Body of pancreas (tissue), 4 donors: ENCODE measurements at places on chromosomes 2 and 18.

- no peak for DNase-seq
Measured at GRCh38 chr2:215949991-215950404, 63.4 kb downstream of the MREG start.

- no peak for DNase-seq
Measured at GRCh38 chr2:205969584-205969983, 116.4 kb downstream of the INO80D start.

DNA sequence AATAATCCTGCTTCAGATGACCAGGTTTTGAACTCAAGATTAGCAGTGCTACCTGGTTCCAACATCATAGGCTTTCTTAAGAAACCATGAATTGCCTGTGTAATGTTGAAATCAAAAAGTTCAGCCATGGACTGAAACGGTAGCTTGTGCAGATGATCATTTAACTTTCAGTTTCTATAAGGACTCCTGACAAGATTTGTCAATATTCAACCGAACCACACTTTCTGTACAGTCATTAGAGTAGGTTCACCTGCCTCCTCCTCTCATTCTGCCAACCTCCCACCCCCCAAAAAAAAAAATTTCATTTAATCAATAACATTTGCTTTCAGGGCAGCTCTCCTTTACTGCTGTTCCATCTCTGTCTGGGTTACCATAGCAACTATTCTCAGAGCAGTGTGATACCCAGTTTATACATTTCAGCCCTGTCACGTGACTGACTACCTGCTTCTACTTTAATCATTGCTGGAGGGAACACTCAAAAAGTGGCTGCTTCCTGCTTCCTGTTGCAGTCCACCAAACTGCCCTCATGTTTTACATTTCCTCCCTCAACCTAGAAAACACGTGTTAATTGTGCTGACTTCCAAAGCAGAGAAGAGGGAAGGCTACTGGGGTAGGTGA is 275.5 kb downstream of the SS18 start:
- no peak for DNase-seq

DNA sequence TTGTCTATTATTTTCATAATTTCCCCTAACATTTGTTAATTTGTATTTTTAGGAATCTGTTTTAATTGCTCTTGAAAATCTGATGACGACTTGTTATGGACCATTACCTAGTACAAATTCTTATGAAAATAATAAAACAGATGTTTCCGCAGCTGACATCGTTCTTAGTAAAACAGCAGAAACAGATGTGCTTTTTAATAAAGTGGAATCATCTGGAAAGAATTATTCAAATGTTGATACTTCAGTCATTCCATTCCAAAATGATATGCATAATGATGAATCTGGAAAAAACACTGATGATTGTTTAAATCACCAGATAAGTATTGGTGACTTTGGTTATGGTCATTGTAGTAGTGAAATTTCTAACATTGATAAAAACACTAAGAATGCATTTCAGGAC is 69.9 kb downstream of the PMS1 start:
- no peak for DNase-seq

DNA sequence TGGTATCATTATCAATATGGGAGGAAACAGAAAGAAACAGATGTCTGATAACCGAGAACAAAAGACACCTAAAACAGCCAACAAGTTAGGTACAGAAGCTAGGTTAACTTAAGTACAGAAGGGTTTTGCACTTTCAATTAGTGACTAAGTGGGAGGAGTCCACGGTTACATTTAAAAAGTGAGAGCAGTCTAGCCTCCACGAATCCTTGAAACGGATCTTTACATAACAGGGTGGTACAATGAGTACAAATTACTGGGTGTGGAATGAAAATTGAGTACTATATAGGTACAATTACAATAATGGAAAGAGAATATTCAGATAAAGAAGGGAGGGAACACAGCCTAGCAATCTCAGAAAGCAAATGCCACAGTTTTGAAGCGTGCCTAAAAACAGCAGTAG is 76.6 kb downstream of the TLK1 start:
- no peak for DNase-seq

- peak; percentile 62 for DNase-seq
Measured at GRCh38 chr2:170073288-170073687, 104.7 kb upstream of the MYO3B start.

DNA sequence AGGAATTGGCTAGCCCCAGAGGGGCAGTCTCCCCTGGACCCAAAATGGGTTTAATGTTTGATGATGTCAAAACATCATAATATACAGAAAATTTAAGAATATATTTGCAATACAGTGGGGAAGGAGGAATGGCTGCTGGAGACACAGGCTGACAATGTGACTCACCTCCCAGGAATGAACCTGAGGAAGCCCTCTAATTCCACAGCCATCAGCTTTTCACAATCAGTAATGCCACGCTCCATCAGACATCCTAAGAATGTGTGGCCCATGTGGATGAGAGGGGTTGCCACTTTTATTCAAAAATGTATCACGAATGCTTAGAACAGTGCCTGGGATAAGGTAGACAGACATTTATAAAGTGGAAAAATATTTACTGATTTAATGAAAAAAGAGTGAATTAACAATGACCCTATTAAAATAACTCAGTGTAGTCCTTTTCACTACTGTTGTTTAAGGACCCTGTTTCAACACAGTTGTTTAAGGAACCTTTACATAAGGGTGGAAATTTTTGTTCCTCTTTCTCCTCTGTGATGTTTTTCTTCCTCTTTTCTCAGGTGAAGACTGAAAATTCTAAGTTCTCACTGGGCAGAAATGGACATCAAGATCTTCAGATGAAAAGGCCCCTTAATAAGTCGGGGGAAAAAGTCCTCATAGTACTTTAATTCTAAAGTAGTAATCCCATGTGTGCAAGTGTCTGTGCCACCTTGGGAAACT is 17.5 kb upstream of the TMEM163 start:
- no peak for DNase-seq

GRCh38 chr2:177242121-177242987 is 22.2 kb downstream of the NFE2L2 start:
- DNase-seq: peak; percentile 52

DNA sequence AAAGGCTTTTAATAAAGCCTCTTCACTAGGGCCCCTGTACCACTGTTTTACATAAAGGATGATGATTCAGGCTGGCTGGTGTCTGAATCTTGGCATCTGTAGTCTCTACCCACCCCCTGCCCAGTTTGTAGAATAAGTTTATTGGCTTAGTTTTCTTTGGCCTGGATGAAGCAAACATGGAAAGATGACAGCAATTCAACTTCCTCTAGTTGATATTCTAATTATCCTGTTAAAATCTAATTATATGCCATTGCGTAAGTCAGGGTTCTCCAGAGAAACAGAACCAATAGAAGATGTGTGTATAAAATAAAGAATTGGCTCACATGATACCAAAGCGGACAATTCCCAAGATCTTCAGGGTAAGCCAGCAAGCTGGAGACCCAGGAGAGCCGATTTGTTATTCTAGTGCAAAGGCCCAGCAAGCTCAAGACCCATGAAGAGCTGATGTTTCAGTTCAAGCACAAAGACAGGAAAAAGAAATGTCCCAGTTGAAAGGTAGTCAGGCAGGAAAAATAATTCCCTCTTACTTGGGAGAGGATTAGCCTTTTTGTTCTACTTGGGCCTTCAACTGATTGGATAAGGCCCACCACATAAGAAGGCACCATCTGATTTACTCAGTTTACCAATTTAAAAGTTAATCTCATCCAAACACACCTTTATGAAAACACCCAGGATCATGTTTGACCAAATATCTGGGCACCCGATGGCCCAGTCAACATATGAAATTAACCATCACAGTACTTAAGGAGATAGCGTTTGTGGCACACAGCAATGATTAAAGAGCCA is 82.6 kb upstream of the LYPD1 start:
- DNase-seq: no peak

- no peak for DNase-seq
Measured at GRCh38 chr2:104371087-104371781, 482.7 kb upstream of the POU3F3 start.

GRCh38 chr18:68435581-68435980 is 279.3 kb downstream of the TMX3 start:
- DNase-seq: no peak

- no peak for DNase-seq
Measured at GRCh38 chr2:6831229-6831628, 34.5 kb downstream of the CMPK2 start.

- peak; percentile 82 for DNase-seq
Measured at GRCh38 chr2:85954590-85955458, 66.0 kb upstream of the ST3GAL5 start.

- no peak for DNase-seq
Measured at GRCh38 chr2:168910330-168910729, 9.2 kb downstream of the G6PC2 start.

GRCh38 chr2:10235909-10236550 is 66.7 kb upstream of the HPCAL1 start:
- no peak for DNase-seq

- DNase-seq: peak; percentile 79
Measured at GRCh38 chr2:71880846-71881610, 266.6 kb downstream of the CYP26B1 start.

DNA sequence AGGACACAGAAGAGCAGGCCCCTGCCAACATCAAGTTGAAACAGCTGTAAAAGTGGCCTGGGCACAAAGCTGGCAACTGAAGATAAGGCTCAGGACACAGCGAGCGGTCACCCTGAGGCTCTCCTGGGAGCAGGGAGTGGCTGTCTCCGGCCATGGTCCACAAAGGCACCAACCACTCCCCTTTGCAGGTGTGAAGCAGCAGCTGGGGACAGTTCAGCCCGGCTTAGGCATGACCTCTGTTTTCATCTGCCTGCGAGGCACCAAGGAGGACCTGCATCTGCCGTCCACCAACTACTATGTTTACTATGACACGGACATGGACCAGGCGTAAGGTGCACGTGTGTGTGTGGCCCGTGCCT is 12.9 kb downstream of the TGOLN2 start:
- DNase-seq: no peak

GRCh38 chr2:16080516-16080915 is 140.2 kb downstream of the MYCN start:
- DNase-seq: no peak

GRCh38 chr2:97951155-97951680 is 44.5 kb downstream of the TMEM131 start:
- DNase-seq: no peak

DNA sequence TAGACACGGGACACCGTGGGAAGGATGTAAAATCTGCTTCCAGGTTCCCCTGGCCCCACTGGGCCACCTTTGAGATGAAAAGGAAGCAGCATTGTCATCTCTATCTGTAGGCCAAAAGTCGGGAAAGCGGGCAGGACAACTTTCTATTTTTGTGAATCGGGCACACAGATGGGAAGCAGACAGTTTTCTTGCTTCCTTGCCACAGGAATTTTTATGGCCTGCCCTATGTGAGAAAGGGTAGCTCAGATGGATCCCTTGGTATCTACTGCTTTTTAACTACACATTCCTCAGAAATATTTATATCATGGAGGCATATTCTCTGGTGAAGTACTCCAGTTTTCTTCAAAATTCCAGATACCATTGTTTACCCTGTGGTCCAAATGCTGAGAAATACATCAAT is 735.5 kb downstream of the CBLN2 start:
- DNase-seq: no peak

GRCh38 chr18:31401156-31402025 is 24.8 kb downstream of the DSG4 start:
- DNase-seq: peak; percentile 11

- no peak for DNase-seq
Measured at GRCh38 chr18:23977103-23977502, 37.5 kb upstream of the TTC39C start.

DNA sequence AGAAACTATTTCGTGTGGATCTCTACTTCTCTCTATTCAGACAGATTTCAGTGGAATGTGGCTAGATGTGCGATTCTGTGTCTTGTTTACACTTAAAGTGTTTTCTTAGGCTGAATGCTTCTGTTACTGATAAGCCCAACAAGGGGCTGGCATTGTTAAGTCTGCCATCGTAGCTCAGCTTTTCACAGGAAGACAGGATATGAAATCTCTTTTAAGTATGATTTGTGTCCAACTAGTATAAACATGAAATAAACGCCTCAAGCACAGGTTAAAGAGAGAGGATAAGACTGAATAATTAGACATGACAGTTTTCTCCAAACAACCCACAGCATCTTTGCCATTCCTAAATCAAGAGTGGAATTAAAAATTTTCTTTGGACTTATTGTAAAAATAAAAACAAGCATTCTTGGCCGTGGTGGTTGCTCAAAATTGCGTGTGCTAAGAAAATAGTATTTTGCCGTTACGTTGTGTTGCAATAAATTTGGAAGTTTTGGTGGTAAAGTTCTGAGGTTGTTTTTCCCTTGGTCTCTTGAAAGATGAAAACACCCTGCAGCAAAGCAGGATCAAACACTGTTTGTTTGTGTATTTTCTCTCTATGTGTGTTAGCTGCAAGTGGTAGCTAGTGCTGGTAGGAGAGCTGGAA is 1.0 kb downstream of the VIT start:
- no peak for DNase-seq

GRCh38 chr2:85061896-85062295 is 71.3 kb upstream of the TCF7L1 start:
- no peak for DNase-seq

DNA sequence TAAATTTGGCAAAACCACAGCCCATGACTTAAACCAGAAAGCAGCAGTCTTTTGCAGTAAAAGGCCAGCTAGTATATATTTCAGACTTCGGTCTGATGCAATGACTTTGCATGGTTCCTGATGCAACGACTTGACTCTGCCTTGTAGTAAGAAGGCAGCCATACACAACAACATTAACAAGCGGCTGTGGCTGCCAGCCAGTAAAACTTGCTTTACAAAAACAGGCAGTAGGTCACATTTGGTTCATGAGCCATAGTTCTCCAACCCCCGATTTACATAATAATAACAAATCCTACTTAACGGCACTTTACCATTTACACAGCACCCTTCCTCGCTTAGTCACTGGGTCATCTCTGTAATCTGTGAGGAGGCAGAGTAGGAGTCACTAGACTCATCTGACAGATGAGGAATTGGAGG is 410.3 kb downstream of the LRATD1 start:
- no peak for DNase-seq

DNA sequence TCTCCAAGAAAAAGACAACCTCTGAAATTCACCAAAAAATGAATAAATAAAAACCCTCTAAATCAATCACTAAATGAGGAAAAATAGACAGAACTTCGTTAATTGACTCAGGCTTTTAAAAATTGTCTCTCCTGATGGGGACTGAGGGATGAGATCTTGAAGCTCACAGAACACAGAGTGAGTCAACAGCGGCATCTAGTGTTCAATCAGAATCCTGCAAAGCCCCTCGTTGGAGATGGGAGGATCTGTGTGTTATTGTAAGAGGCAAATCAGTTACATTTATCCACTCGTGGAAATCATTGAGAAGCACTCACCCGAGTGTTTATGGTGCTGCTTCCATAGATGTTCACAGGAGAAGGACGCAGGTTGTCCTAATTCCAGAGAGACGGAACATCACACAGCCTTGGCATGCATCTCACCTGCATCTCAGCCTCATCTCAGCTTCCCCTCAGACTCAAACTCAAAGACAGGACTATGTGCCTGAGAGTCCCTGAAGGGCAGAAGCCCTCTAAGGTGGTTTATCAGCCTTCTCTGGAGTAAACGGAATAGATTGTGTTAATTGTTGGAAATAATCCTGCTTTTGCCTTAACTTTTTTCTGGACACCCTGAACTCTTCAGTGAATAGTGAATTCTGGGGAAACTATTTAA is 82.0 kb downstream of the MREG start:
- DNase-seq: peak; percentile 53
